ENCODE measurements at places on chromosomes 2 and 18.

DNA sequence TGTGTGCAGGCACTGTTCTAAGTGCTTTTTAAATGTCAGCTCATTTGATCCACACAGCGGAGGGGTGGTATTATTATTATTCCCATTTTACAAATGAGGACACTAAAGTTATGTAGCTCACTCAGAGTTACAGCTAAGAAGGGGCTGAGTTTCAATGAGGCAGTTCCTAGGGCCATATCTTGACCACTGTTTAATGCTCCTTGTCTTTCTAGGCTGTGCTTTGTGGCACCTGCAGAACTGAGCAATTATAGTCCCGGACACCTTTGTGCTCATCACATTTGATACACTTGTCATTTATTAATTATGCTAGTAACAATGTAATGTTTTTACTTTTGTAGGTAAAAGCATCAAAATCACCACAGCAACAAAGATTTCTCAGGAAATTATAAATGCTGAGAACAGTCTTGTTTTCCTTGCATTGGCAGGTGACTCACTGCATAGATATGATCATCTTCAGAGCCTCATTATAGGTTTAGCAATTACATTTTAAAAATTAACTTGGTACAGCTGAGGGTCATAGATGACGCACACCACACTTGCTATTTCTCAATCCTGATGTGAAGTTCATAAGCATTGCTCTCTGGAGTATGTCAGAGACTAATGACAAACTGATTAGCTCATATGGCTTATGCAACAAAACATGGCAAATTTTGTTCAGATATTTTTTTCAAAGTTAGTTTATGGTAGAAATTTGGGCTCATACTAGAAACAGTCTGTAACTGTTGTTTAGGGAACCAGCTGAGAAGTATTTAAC, 366.8 kb downstream of the TGIF1 start:
- DNase-seq = no peak

- no peak for DNase-seq
Measured at GRCh38 chr2:217835931-217836891, 166.6 kb downstream of the TNS1 start.

DNA sequence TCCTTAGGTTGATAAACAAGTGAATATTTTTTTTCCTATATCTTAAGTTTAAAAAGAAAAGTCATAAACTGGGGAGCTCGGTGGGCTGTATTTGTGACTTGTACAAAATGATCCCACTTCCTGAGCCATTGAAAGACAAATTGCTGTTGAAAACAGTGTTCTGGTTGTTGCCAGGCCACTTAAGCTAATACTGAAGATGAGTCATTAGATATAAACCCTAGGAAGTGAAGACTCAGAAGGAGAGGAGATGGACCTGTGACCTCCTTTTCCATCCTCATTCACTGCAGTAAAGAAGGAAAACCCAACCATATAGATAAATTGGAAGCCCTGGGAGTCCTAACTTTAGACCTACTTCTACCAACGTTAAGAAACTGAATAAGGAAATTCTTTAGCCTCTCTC, 46.2 kb upstream of the SERPINE2 start:
- no peak for DNase-seq

DNA sequence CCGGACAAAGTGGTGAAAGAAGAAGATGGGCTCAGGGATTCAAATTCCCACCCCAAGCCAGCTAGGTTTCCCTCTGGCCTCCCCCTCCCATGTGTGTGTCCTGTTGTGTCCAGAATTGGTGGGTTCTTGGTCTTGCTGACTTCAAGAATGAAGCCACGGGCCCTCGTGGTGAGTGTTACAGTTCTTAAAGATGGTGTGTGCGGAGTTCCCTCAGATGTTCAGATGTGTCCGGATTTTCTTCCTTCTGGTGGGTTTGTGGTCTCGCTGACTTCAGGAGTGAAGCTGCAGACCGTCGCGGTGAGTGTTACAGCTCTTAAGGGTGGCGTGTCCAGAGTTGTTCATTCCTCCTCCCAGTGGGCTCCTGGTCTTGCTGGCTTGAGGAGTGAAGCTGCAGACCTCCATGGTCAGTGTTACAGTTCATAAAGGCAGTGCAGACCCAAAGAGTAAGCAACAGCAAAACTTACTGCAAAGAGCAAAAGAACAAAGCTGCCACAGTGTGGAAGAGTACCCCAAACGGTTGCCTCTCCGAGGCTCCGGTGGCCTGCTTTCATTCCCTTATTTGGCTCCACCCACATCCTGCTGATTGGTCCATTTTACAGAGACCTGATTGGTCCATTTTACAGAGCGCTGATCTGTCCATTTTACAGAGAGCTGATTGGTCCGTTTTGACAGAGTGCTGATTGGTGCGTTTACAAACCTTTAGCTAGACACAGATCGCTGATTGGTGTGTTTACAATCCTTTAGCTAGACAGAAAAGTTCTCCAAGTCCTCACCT, 37.7 kb upstream of the KLF11 start:
- DNase-seq = no peak

DNA sequence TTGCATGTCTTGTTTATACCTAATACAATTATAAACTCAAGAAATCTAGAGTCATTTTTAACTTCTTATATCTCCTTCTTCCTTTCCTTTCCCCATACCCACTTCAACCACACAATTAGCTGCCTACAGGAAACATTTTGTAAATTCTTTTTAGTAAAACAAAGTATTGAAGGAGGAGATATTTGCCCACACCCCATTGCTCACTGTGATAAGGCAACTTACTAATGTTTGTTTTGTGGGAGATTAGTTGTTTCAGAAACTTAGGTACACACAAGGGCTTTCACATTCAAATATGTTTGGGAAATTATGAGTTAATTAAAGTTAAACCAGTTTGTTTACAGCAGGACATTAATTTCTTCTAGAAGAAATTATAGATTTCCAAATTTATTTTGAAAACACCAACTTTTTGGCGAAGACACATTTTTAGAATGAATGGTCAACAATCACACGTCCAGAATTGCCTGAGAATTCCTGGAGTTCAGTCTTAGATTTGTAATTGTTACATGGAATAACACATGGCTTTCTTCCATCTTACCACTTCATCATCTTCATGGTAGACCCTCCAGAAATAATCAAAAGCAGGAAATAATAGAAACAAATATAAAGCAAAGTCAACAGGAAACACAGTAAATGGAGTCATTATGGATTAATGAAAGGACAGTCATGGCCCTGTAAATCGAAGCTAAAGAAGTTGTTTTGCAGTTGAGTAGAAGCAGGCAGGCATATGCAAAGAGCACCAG, 62.5 kb upstream of the RAB27B start:
- DNase-seq = no peak

DNA sequence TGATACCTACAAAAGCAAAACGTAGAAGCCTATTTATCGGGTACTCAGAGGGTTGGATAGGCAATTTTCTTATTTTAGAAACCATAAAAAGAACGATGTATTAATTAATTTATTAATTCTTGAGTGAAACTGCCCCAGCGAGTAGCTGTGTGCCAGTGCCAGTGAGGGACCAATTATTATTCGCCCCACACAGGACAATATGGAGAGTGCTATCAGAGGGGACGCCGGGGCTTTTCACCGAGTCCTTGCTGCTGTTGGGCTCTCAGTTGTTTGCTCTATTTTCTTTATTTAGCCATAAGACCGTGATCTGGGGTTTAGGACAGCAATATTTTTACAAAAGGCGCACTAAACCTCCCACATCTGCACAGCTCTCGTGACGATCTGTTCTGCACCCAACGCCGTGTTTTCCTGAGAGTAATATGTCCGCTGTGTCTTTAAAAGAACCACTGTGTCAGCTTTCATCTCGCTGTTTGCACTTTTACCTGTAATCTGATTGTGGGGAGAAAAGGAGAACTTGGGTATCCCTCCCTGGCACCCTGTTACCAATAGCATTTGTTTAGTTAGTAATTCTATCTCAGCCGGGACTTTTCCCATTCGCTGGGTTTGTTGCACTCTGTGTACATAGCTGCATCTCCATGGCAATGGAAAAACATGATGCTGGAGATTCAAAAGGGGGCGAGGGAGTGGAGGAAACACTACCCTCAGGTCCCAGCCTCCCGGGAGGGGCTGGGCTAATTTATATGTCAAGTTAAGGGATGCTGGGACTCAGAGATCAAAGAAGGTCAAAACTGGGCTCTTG, 30.1 kb upstream of the ZNF516 start:
- DNase-seq = no peak

DNA sequence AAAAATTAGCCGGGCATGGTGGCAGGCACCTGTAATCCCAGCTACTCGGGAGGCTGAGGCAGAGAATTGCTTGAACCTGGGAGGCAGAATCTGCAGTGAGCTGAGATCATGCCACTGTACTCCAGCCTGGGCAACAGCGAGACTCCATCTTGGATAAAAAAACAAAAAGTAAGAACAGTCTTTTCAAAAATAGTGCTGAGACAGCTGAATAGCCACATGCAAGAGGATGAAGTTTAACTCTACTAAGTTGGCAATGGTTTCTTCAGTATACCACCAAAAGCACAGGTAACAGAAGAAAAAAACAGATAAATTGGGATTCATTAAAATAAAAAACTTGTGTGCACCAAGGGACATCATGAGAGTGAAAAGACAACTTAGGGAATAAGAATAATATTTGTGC, 112.4 kb downstream of the HS6ST1 start:
- DNase-seq = no peak

DNA sequence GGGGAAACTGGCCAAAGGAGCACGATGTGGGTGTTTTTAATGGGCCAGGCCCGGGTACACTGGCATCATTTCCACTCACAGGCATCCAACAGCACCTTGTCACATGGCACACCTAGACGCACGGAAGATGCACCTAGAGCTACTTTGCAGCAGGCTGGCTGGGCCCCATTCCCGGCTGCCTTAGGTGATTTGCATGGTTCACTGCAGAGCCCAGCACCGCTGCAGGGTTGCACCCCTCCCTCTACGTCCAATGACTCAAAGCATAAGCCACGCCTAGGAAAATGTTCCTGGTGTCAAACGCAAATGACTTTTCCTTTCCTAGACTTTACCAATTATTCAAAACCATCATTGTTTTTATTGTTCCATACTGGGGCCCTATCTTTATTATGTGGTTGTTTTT, 222.9 kb downstream of the EIPR1 start:
- DNase-seq = no peak

- DNase-seq = no peak
Measured at GRCh38 chr2:235162082-235162836, 210.4 kb downstream of the SH3BP4 start.

GRCh38 chr2:216761133-216761532, 65.8 kb upstream of the IGFBP5 start:
- DNase-seq = no peak

DNA sequence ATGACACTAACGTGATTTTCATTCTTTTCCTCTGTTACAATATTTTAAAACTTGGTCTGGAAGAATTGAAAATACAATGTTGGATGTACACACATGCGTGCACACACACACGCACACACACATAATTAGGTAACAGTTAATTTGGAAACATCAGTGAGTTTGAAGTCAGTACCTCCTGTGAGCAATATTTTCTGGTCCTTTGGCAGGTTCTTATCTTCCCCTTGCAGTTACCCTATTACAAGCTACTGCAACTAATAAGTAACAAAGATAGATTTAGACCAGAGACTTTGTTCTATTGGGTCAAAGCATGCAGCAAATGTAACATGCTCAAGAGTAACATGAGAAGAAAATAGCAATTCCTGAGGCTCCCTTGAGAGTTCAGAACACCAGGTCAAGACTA, 73.3 kb downstream of the ZNF385B start:
- DNase-seq = no peak

DNA sequence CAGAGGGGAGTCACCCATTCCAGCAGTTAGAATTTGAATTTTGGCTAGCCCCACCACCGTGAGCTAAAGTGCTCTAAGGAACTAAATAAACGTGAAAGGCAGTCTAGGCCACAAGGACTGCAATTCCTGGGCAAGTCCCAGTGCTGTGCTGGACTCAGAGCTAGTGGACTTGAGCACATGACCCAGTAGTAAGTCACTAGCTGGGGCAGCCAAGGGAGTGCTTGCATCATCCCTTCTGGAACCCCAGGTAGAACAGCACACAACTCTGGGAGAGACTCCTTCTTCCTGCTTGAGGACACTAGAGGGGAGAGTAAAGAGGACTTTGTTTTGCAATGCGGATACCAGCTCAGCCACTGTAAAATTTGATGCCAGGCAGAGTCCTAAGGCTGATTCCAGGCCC, 672.2 kb downstream of the CPS1 start:
- DNase-seq = no peak

- no peak for DNase-seq
Measured at GRCh38 chr2:168944065-168944464, 43.0 kb downstream of the G6PC2 start.

- no peak for DNase-seq
Measured at GRCh38 chr2:25368660-25369059, 26.9 kb upstream of the DNMT3A start.

Measured in stimulated activated CD4-positive, alpha-beta T cell treated with anti-CD3 and anti-CD28 coated beads, Interleukin-15, amount 100 ng/mL, for 1 hour (primary cell).